Dermis blood vessel endothelial cell (primary cell): ENCODE measurements at places on chromosomes 13 and 19.

DNA sequence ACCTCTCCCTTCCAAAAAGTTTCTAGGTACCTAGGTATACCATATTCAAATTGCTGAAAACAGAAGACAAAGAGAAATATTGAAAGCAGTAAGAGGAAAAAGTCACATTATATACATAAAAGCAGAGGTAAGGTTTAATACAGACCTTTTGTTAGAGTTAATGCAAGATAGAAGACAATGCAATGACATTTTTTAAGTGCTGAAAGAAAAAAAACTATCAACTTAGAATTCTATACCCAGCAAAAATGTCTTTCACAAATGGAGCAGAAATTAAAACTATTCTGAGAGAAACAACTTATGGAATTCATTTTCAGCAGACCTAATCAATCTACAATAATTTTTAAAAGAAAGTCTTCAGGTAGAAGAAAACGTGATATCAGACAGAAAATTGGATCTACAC lies 77.2 kb downstream of the CRYL1 start:
- no peak for DNase-seq

- peak; percentile 83 for DNase-seq
These were observed 73.8 kb downstream of the GADD45B start for GRCh38 chr19:2549701-2550191.

DNA sequence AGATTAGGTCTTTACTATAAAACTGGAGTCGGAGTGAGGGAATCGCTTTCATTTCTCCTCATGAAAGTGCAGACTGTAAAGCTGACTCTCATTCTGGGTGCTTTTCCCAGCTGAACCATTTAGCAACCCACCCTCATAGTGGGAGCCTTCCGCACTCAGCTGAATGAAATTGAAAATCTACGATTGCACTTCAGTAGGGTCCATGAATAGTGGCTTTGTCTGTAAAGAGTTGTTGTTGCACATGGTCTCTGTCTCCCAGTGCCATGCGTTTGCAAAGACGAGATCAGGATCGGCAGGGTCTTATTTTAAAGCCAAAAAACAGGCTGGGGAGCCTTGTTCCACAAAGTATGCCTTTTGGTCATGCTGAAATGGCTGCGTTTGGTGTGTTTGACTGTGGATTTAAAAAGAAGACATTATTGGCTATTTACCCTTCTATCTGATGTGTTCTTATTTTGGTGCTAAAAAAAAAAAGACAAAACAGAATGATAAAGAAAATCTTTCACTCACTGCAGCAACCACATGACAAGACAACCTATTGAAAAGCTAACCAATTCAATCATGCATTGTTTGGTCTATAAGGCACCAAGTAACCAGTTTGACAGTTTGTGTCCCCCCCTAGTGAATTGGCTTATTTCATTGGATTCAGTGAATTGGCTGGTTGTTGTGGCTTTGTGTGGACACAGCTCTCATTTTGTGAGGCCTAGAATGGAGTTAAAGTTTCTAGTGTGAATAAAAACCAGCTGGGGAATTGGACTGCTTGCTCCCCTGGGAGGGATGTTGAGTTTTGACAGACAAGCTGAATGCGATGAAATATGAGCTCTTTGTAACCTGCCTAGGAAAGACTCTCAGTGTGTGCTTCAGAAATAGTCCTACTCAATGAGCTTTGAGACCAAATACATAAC lies 65.6 kb downstream of the ARHGAP35 start:
- DNase-seq: no peak

DNA sequence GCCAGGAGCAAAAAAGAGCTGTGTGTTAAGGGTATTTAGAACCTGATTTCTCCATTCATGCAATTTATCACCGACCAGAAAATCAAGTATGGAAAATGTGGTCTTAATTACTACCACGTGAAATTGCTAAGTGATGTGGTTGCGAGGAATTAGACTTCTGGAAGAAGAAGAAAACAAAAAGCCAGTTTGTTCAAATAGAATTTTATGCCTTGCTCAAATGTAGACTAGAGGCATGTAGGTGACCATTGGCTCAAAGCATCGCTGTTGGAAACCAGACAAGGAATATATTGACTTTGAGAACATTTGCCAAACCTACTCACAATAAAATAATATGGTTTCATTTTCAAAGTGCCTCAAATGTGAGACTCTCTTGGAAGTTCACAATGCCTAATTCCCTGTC lies 57.3 kb upstream of the LRCH1 start:
- no peak for DNase-seq

- DNase-seq: no peak
These were observed 5.5 kb downstream of the MAB21L1 start for GRCh38 chr13:35470671-35471661.

DNA sequence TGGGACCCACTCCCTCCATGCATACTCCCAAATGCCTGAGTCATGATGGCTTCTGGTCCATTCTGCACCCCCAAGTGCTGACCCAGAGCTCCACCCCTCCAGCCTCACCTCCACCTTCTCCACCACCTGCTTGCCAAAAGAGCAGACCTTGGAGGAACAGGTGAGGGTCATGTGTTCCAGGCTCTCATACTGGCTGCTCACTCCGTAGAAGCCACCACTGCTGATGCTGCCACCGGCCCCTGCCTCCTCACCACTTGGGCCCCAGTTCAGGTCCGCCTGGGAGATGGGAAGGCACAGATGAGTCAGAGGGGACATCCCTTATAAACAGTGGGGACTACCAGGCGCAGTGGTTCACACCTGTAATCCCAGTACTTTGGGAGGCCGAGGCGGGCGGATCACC lies 7.9 kb downstream of the CD37 start:
- no peak for DNase-seq

DNA sequence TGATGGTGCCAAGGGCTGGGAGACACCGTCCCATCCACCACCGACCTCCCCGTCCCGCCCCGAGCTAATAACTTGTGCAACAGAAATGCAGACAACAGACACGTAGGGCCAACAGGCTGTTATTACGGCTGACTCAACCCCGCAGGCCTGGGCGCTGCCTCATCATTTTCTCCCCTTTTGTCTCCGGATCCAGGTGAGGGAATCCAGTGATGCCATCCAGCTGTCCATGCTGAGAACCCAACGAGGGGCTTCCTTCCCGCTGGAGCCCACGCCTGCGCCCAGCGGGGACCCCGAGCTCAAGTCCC lies 6.4 kb upstream of the DIRAS1 start:
- DNase-seq: no peak

DNA sequence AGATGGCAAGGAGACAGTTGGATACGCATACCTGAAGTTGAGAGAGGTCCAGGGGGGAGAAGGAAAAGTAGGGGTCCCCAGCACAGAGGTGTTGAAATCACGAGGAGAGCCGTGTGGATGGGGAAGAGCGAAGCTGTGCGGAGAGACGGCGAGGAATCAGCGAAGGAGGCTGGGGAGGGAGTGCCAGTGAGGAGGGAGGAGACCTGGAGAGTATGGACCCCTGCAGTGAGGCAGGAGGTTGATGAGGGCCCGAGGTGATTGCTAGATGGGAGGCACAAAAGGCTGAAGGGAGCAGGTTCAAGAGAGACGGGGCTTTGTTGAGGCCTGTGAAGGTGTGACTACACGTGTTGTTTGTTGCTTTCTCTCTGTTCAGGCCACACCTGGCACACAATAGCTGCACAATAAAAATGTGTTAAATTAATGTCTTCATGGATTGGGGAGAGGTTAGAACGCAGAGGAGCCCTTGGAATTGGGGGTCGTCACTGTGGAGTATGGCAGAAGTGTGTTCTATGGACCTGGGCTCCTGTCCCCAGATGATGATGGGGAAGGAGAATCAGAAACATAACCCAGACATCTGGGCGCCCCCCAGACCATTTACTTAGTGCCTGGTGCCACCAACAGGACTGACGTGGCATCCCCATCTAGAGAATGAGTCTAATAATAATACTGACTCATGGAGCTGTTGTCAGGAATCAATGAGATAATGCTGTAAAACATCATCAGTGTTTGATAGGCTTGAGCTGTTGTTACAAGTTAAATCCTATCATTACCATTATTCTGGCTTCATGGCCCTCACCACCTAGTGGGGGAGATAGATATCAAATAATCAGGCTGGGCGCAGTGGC lies 137.5 kb downstream of the SIPA1L3 start:
- DNase-seq: peak; percentile 76

- no peak for DNase-seq
These were observed 1096.1 kb downstream of the OLFM4 start for GRCh38 chr13:54124700-54125099.

DNA sequence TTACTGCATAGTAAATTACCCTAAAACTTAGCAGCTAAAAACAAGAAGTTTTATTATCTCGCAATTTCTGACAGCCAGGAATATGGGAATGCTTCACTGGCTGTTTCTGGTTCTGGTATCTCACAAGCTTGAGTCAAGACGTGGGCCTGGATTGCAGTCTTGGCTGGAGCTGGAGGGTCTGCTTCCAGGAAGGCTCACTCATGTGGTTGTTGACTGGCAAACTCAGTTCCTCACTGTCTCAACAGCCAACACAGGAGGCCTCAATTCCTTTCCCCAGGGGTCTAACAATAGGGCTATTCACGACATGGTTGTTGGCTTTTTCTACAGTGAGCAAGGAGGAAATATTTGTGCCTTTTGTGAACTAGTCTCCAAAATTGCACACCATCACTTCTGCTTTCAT lies 146.3 kb downstream of the GPC5 start:
- no peak for DNase-seq

DNA sequence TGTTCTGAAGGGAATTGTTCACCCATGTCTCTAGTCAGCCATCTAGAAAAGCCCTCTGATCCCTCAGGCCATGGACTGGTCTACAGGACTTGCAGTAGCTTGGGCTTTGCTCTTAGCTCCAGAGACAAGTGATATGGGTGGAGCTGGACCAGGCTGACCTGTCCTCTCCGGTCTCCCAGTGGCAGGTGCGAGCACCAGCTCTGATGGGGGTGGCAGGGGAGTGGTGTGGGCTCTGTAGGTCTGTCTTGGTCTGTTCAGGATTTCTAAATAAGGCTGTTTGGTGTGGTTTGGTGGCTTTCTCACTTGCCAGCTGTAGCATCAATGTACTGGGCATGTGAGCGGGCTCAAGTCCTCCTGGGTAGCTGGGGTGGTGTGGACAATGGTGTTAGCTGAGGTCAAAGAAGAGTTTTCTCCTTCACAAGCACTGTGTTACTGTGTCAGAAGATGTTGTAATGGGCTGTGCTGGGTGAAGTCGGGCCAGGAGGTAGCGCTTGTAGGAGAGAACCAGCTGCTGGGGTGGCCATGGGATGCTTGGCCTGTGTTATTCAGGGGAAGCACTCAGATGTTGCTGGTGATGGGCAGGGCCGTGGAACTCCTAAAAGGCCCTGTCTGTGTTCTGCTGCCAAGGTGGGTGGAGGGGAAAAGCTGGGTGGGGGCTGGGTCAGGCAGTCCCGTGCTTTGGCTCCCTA lies 16.9 kb downstream of the GPC6 start:
- no peak for DNase-seq

DNA sequence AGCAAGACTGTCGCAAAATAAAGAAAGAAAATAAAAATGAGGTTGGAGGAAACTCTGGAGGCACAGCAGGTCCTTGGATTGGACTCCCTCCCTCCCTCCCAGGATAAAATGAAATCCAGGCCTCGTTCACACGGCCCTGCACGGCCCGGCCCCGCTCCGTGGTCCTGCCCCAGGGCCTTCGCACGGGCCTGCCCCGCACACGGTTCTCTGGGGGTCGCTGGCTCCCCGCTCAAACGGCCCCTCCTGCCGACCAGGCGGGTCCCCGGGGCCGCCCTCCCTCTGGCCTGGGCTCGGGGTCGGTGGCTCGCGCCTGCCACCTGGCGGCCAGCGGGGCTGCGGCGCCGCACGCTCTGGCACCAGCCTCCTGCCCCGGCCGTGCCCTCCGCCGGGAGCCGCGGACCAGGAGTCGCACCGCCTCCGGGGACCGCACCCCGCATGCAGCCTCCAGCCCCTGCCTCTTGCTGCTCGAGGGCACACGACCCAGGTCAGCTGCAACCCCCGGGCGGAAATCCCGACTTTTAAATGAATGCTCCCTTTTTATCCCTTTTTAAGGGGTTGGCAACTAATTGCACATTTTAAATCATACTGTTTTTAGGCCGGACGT lies 1.5 kb upstream of the WDR18 start:
- peak; percentile 75 for DNase-seq

- no peak for DNase-seq
These were observed 431.5 kb downstream of the FGF14 start for GRCh38 chr13:101970341-101970740.

DNA sequence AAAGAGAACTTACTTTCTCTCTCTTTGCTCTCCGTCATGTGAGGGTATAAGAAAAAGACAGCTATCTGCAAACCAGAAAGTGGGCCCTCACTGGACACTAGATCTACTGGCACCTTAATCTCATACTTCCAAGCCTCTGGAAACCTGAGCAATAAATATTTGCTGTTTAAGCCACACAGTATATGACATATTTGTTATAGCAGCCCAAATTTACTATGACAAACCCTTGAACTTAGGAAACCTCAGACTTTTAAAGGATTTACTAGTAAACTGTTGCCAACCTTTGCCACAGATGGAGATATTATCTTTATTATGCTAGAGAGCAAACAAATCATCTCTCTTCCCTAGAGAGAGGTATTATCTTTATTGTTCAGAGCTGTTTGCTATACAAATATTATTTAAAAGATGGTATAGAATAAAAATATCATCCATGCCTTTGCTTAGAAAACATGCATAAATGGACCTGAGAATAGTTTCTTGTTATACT lies 1446.1 kb downstream of the SLITRK1 start:
- no peak for DNase-seq

DNA sequence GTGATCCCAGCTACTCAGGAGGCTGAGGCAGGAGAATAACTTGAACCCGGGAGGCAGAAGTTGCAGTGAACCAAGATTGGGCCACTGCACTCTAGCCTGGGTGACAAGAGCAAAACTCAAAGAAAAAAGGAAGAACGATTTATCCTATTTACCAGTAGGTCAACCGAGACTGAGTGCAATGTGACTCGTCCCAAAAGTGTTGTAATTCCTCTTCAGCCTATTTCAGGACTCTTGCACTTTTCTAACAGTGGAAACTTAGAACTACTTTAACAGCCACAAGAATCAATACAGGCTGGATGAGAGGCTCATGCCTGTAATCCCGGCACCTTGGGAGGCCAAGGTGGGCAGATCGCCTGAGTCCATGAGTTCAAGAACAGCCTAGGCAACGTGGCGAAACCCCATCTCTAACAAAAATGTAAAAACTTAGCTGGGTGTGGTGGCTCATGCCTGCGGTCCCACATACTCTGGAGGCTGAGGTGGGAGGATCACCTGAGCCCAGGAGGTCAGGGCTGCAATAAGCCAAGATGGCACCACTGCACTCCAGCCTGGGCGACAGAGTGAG lies 4.3 kb upstream of the NR1H2 start:
- no peak for DNase-seq

GRCh38 chr13:99859178-99860177 lies 112.1 kb downstream of the ZIC5 start:
- no peak for DNase-seq

DNA sequence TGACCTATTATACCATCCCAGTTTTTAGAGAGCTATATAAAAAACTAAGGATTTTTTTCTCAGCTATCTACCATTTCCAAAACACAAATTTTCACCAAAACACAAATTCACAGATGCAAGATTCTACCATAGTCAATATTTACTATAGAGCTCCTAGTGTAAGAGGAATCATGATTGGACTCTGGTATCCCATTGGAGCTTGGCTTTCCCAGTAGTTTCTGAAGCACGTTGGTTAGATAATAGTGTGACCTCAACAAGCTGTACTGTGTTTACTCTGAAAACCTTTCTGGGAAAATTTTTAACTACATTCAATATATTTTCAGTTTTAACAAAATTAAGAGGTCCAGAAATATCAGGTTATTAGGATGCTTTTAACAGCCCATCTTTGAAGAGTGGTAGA lies 660.6 kb upstream of the SLC10A2 start:
- no peak for DNase-seq
